ENCODE measurements at places on chromosomes 2 and 18.

DNA sequence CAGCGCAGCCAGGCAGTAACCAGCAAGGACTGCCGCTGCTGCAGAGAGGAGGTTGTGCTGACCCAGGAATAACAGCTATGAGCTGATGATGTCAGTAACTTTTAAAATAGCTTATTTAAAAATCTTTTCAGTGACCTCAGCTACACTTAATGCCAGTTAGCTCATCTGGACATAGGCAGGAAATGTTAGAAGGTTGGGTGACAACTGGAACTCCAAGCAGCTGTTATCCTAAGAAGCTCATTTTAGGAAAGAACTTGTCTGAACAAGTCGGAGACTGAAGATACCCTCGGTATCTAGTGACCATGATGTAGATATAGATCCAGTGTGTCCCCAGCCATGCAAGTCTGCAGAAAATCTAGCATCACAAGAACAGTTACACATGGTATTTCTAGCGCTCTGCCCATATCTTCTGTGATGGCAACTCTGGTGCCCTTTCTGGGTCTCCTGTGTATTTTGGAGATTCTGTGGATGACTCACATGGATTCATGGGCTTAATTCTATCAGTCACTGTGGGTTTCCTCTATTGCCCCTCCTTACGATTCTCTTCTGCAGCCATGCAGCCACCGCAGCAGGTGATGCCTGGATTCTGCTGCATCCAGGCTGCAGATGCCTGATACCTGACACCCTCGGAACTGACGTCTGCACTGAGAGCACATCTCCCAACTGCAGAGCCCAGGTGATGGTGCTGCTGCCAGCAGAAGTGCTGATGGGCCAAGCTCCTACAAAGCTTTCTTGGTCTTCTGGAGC lies 19.8 kb upstream of the PLEK start:
- no peak for DNase-seq

- no peak for DNase-seq
Observed at GRCh38 chr2:178275600-178275999, 81.3 kb downstream of the OSBPL6 start.

DNA sequence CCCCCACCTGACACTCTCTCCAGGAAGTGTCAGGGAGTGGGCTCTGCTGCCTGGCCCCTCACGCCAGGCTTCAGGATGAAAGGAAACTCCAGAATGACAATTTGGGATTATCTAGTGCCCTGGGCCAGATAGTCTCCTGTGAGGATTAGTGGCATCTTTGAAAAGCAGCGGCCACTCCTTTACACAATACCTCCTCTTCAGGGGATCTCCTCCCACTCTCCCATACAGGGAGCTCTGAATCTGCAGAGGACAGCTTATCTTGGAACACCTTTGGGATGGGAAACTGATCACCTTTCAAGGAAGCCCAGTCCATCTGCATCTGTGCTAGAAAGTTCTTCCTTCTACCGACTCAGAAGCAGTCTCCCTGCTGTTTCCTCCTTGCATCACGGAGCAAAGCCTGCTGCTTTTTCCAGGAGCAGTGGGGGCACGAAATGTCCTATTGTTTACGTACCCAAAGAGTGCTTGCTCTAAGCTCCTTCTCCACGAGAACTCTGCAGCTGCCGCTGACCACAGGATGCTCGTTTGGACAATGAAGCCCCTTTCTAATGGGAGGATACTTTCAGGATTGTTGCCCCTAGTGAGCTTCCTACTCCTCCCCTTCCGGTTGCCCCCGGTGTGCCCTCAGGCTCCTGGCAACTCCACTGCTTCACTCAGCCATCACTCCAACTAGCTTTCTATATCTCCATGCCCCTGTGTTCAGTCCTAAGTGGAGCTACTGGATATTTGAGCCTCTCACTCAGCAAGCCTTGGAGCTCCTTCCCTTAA lies 31.5 kb downstream of the SIX3 start:
- no peak for DNase-seq

DNA sequence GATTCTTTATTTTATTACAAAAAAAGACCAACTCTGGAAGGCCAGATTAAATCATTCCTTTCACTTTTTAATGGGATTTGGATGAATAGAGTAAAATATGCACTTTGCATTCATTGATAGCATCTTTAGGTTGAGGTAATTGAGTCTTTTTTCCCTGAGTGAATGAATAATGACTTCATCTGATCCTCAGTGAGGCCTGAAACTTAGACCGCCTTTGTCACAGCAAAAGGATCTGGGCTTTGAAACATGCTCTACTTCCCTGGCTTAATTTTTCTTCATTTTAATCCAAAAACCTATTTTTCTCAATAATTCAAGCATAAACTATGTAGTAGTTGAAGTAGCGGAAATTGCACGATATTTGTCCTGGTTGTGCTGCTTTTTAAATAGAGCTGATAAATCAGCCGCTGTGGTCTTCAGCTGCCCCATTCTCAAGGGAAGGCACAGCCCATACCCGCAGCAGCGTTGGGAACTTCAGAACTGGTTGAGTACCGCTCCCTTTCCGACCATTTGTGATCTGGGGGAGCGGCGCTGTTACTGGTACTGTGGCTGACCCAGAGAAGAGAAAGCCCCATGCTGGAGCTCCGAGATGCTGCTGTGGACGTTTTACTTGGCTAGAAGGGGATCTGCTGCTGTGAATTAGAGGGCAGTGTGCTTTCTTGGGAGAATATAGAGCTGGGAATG lies 145.3 kb upstream of the NFATC1 start:
- no peak for DNase-seq

GRCh38 chr2:174617120-174617519 lies 19.5 kb upstream of the WIPF1 start:
- DNase-seq: no peak

GRCh38 chr2:207274530-207275189 lies 108.9 kb upstream of the KLF7 start:
- DNase-seq: no peak

DNA sequence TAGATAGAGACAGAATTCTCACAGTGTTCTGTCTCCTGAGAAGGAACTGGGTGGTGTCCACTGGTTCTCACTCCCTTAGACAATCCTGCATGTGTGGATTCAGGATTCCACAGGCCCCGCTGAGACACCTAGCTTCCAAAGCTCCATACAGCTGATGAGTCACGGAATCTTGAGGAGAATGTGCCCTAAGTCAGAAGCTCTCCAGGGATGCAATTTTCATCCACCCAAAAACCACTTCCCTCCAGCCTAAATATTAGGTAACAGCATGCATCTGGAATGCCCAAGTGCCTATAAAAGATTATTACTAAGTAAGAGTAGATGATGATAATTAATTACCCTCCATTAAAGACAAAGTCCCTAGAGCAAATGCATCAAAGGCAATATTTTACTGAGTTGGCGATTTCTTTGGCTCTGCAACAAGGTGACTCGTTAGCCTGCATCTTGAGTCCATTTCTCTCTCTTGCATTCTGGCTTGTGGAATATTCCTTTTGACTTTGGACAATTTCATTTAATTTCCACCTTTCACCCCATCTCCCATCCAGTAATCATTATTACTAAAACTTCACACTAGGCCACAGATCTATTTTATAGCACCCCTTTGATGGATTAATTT lies 475.1 kb downstream of the TNS1 start:
- no peak for DNase-seq

DNA sequence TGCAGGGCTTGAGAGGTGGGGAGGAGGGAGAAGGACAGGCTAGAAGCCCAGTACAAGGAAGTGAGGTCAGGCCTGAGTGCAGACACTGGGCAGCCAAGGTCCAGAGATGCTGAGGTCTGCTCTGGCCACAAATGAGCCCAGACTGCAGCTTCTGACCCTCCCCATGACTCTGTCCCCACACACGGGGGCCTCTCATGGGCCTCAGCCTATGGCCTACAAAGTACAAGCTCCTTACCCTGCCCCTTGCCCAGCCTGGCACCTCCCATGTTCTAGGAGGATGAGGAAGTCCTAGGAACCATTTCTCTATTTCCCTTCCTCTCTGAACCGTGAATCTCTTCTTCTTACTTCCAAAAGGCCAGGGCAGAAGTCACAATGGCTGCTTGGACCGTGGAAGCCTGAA lies 193.8 kb downstream of the ANKRD30B start:
- no peak for DNase-seq

- no peak for DNase-seq
Observed at GRCh38 chr18:36697905-36698304, 130.9 kb downstream of the TPGS2 start.

- DNase-seq: no peak
Observed at GRCh38 chr2:147485210-147485851, 359.5 kb upstream of the ACVR2A start.

DNA sequence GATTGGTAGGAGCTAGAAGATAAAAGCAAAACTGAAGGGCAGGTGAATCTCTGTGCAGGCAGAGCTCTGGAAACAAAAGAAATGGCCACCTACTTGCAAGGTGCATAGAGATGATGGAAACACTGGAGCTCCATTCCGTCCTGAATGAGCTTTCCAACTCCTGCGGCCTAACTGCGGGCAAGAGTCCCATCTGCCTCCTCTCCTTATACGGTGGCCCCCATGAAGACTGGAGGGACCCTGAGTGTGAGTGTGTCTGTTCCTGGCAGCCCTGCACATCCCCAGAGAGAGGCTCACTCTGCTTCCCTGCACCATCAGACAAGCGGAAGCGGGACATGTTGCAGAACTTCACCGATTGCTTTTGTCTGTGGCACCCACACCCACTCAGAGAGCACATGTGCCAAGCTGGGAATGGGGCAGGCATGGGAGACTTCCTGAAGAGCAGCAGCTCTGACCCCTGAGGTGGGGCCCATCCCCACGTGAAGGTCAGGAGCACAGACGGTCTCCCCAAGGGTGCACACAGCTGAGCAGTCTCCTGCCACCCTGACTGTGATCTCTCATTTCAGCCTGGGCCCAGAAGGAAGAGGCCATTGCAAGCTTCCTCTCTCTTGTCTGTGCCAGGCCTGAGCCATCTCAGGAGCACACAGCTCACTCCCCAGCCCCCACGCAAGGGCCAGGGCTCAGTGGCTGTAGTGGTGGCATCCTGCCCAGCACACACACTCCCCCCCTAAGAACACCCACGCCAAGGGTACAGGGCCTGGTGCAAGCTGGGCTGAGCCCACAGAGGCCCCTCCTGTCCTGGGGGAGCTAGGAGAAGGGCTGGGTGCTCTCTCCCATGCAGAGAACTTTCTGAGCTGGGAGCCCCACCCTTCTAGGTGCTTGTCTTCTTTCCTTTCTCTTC lies 75.3 kb downstream of the STPG4 start:
- no peak for DNase-seq

DNA sequence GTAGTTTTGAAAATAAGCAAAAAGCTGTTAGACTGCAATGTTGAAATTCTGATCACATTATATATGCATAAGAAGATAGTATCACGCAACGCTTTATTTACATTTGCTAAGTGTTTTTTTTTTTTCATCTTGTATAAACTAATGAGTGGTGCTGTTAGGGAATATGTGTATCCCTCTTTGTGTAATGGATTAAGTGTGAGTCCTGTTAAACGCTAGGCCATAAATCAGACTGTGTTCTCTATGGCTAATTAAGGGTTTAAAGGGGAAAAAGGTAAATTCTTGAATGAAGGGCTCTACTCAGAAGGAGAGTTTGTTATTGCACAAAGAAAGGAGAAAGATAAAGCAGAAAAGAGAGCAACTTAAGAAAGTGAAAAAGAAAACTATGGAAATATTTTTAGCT lies 4.8 kb upstream of the ASXL3 start:
- DNase-seq: no peak

- DNase-seq: peak; percentile 24
Observed at GRCh38 chr2:147910990-147911473, 66.2 kb downstream of the ACVR2A start.

- no peak for DNase-seq
Observed at GRCh38 chr18:69626171-69626570, 225.5 kb downstream of the DOK6 start.

- DNase-seq: no peak
Observed at GRCh38 chr2:29255004-29255403, 139.8 kb downstream of the CLIP4 start.

DNA sequence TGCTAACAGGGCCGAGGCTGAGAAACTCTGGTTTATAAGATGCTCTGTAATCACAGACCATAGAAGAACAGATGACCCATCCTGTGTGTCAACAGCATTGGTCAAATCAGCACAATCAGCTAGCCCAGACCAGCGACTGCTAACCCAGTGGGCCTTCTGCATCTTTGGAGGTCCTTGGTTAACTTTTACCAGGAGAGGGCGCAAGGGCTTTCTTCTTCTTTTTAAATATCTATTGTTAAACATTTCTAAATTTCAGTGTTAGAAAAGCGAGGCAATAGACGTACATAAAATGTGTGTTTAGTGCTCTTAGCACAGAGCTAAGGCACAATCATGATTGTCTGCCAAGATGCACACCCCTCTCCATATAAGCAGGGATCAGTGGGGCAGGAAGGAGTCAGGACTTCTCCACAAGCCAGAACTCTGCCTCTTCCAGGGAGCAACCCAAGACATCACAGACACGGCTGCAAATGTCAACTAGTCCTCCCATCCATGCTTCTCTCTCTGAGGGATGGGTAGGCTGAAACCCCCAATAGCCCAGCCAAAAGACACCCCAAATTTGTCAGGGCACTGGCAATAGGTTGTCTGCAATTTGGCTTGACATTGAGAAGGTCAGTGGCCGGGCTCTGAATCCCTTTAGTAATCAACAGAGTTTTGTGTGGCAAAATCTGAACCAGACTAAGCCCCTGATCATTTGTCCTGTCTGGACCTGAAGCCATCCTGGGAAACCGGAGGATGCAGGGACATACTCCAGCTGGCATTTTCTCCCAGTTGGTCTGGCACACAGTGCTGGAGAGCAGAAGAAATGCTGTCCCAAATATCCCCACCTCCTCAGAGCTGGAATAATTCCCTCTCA lies 188.2 kb downstream of the BCL2 start:
- DNase-seq: no peak

GRCh38 chr2:96524482-96525210 lies 11.9 kb upstream of the ARID5A start:
- DNase-seq: no peak

GRCh38 chr18:10376731-10377130 lies 77.7 kb upstream of the APCDD1 start:
- DNase-seq: no peak

- no peak for DNase-seq
Observed at GRCh38 chr2:171852366-171852888, 41.6 kb downstream of the SLC25A12 start.

GRCh38 chr2:101153077-101153707 lies 2.0 kb upstream of the TBC1D8 start:
- DNase-seq: no peak

- DNase-seq: no peak
Observed at GRCh38 chr2:22002066-22002465, 878.3 kb downstream of the TDRD15 start.

DNA sequence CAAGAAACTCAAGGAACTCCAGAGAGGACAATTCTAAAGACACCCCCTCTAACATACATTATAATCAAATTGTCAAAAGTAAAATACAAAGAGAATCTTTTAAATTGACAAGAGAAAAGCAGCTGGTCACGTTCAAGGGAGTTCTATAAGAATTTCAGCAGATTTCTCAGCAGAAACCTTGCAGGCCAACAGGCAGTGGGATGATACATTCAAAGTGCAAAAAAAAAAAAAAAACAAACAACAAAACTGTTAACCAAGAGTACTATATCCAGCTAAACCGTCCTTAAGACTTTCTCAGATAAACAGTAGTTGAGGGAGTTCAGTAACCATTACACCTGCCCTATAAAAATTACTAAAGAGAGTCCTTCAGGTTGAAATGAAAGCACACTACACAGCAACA lies 33.9 kb downstream of the CCDC138 start:
- no peak for DNase-seq

GRCh38 chr2:10665833-10666232 lies 23.9 kb downstream of the NOL10 start:
- DNase-seq: no peak

GRCh38 chr18:63207143-63207790 lies 112.3 kb downstream of the BCL2 start:
- no peak for DNase-seq
